ENCODE measurements at places on chromosomes 12 and 14.
A peak's percentile ranks its signal among the peaks of the same experiment; 100 is the strongest.

- DNase-seq = no peak
Measured at GRCh38 chr12:75820071-75820470, 211.5 kb downstream of the PHLDA1 start.

GRCh38 chr14:94665121-94665520, 52.9 kb downstream of the SERPINA3 start:
- DNase-seq = no peak

- DNase-seq = no peak
Measured at GRCh38 chr14:102317564-102318248, 1.8 kb upstream of the ZNF839 start.

- no peak for DNase-seq
Measured at GRCh38 chr14:57058319-57058718, 210.4 kb downstream of the EXOC5 start.

GRCh38 chr14:60331201-60332045, 82.4 kb downstream of the PPM1A start:
- peak; percentile 65 for DNase-seq

DNA sequence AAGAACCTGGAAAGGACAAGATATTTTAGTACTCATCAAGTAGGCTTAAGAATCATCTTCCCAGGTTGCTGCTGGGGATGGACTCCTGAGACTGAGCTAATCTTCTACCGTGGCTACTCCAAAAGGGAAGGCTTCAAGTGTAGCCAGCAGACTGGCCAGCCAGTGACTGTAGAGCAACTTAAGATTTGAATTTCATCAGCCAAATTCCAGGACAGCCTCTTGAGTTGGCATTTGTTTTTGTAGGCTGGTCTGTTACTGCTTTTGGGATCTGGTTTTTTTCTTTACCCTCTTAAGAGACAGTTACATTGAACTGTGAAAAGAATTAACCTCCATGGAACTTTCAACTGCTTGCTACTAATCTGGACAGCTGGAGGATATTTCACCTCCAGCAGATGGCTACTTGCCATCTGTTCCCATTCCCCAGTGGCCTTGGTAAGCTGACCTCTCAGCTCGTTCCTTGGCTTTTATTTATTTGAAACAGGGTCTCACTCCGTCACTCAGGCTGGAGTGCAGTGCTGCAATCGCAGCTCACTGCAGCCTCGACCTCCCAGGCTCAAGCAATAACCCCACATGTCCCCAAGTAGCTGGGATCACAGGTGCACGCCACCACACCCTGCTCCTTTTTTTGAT, 20.7 kb downstream of the VTI1B start:
- DNase-seq = no peak

GRCh38 chr14:54120260-54120659, 163.6 kb upstream of the BMP4 start:
- no peak for DNase-seq

DNA sequence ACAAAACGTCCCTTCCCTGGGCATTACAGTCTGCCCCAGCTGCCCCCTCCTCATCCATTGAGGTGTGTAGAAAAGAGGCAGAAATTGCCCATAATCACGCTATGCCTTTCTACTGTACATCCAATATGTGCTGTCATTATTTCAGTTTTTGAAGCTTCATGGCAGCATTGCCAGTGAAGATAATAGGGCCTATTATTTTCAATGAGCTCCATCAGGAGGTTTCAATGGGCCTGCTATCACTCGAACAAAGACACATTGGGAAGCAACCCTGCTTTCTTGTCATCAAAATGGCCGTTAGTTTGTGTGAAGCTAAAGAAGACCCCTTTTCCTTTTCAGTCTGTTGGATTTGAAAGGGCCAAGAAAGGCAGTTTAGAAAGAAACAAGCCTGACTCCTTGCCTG, 653.8 kb downstream of the NOVA1 start:
- no peak for DNase-seq

GRCh38 chr14:96139879-96140278, 64.8 kb upstream of the BDKRB2 start:
- DNase-seq = no peak

- no peak for DNase-seq
Measured at GRCh38 chr12:74339211-74339610, 198.4 kb upstream of the ATXN7L3B start.

GRCh38 chr14:74856366-74856765, 19.6 kb downstream of the PROX2 start:
- DNase-seq = no peak

DNA sequence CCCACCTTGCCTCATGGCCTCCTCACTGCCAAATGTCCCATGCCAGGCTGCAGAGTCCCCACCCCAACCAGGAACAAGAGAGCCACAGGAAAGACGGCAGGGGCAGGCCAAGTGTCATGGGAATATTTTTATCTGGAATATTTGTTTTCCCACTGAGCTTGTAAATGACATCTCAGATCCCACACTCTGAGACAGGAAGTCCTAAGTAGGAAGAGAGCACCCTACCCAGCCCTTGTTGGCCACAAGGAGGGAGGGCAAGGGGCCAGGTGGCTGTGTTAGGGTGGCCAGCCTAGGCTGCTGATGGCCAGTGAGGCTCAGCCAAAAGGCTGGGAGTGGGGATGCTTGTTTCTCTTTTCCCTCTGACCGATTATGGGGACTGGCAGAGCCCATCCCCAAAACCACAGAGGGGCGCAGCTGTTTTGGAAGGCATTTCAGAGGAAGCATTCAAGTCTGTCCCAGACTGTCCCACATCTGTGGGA, 7.7 kb upstream of the MEG3 start:
- DNase-seq = no peak

DNA sequence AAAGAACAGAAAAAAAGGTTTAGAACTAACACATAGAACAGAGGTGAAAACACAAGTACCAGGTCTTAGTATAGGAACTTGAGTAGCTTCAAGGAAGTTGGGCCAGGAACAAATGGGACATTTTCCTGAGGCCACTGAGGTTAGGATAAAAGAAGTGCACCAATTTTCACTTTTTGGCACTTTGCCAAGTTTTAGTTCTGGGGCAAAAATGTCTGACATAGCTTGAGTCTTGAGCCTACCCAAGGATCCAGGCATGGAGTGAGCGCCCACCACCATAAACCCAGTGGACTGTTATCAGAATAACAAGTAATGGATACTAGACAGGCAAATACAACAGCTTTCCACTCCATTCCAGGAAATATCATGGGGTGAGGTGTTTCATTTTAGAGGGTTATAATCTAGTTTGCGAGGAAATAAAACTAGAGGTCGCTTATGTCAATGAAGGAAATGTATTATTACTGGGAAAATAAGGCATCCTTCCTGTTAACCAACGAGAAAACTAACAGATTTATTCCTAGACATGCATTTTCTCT, 199.7 kb upstream of the HMGA2 start:
- DNase-seq = no peak

DNA sequence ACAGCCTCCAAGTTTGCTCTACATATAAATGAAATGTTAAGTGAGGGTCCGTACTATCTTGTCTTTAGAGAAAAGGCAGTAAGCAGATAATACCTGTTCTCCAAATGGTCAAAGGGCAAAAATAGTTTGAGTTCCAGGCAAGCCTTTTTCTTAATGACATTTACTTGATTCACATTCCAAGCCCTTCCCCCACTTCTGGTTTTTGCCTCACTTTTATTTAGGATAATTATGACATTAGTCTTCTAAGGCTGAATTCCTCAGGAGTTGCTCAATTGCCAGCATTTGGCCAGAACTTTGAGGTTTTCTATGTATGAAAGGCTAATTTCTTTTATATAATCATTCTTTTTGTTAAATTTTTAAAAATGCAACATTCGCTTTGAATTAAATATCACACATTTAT, 62.5 kb upstream of the DUSP6 start:
- DNase-seq = no peak

DNA sequence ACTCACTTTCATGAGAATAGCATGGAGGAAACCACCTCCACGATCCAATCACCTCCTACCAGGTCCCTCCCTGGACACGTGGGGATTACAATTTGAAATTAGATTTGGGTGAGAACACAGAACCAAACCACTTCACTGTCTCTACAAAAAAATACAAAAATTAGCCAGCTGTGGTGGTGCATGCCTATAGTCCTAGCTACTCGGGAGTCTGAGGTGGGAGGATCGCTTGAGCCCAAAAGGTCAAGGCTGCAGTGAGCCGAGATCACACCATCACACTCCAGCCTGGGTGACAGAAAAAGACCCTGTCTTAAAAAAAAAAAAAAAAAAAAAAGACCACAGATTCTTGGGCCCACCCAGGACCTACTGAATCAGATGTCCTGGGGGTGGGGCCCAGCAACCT, 28.3 kb downstream of the BRI3BP start:
- DNase-seq = no peak
